ENCODE measurements at places on chromosomes 7 and 10.

DNA sequence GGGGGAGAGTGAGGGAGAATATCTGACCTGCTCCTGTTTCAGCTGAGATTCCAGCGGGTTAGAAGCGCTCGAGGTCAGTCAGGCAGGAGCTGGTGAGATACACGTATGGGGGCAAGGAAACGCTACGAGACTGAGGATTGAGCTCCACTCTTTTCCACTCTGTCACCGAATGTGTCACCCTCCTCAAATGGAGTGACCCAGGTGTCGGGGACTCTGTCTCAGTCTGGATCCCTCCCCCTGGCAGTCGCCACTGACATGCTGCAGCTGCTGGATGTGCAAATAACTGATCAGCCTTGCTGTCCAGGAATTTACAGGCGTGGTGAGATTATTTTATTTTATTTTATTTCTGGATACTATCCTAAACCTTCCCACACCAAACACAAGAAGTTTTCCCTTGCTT, 100.9 kb upstream of the DPP6 start:
- no peak for DNase-seq

GRCh38 chr7:70072220-70072619, 473.9 kb downstream of the AUTS2 start:
- no peak for DNase-seq

DNA sequence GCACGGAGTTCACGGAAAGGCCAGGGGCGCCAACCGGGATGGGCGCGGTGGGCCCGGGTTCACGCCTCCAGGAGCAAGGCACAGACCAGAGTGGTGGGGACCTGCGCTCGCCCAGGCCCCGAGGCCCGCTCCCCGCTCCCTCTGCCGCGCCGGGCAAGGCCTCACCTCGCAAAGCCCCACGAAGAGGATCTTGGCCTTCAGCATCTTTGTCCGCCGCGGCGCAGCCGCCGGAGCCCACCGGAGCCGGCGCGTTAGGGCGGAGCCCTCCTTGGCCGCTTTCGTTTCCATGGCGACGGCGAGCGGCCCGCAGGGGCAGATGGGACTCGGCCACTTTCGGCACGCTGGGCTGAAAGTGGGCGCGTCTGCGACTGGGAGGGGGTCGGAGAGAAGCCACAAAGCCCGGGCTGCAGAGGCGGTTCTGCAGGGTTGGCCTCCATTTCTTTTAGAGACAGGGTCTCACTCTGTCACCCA, 944.4 kb upstream of the ZNF722 start:
- DNase-seq: no peak

- DNase-seq: no peak
Observed at GRCh38 chr7:26681819-26682418, 182.5 kb downstream of the SKAP2 start.

DNA sequence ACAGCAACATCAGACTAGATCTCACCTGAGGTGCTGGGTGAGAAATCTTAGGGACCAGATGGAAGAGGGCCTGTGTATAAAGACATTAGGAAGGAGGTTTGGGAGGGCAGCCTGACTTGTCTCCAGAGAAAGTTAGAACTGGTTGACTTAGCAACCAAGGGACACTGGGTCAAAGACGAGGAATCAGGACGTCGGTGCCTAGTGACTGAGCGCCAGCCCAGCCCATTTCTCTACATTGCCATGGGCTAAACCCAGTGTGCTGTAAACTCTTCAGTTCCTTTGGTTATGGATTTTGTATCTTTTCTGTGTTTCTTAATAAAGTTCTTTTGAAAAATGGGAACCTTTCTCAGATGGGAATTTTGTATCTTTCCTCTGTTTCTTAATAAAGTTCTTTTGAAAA, 12.3 kb downstream of the TRIM56 start:
- DNase-seq: no peak

DNA sequence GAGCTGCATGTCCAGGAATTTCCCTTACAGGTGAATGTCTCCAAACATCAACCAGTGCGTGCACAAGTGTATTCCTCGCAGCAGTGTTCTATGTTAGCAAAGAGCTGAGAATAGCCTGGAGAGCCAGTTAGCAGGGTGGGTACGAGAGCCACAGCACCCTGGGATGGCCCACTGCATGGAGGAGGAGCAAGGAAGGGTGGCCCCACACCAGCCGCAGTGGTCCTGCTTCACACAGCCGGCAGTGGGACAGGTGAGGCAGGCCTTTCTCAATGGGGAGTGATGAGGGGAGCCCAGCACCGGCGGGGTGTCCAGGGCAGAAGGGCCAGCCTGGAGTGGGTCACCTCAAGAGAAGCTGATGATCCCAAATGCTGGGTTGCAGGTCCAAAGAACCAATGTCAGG, 240.7 kb downstream of the TCERG1L start:
- no peak for DNase-seq

DNA sequence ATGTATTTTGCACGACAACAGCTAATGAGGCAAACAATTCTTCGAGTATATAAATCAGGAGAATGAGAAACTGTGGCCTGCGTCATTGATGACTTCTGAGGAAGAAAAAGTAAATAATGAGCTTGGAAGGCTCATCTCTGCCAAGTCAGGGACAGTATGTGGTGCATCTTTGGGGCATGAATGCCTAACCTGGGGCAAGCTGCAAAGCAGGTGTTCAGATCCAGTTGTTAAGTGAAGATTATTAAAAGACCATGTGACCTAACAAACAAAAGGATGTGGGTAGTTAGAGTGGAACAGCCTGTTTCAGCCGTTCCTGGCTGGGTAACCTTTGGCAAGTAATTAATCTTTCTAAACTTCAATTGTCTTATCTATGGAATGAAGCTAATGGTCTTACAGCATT, 93.0 kb downstream of the LYZL2 start:
- no peak for DNase-seq

DNA sequence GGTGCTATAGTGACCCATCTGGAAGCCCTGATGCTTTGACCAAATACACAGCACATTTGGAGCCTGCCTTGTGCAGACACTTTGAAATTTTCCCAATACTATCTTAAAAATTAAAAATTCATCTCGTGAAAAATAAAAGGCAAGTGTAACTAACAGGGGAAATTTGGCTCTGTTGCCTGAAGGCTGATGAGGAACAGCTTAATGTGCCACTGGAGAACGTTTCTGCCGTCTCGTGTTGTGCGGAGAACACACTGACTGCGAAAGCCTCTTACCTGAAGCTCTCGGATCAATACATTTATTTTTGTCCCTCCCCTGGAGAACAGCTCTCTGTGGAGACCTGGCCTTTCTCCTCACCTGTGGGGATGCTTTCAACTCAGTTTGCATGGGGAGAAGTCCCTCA, 77.2 kb upstream of the CHST15 start:
- no peak for DNase-seq

DNA sequence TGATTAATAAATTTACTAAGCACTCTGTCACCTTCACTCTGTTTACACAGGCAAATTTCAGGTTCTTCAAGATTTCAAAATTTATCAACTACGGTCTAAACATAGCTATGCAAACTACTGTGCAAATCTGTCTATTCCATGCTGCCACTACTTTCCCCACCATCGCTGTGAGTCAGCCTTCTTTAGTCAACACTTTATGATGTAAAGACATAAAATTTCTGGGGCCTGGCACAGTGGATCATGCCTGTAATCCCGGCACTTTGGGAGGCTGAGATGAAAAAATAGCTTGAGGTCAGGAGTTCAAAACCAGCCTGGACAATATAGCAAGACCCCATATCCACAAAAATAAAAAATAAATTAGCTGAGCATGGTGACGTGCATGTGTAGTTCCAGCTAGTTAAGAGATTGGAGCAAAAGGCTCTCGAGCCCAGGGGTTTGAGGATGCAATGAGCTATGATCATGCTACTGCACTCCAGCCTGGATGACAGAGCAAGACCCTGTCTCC, 42.6 kb downstream of the CNOT4 start:
- DNase-seq: no peak

GRCh38 chr10:61798713-61799112, 102.8 kb upstream of the ARID5B start:
- DNase-seq: no peak

All from T-helper 9 cell (primary cell).